CD4-positive, alpha-beta T cell treated with Interleukin-2 at 100 ng/mL for 4 hours (primary cell): ENCODE measurements at places on chromosomes 6 and 20.

DNA sequence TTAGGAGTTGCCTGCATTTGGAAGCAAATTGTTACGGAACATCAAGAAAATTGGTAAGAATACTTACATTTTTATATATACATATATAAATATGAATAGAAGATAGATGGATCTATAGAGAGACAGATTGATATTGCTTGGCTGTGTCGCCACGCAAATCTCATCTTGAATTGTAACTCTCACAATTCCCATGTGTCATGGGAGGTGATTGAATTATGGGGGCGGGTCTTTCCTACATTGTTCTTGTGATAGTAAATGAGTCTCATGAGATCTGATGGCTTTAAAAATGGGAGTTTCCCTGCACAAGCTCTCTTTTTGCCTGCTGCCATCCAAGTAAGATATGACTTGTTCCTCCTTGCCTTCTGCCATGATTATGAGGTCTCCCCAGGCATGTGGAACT is 180.8 kb upstream of the HEY2 start:
- no peak for DNase-seq

DNA sequence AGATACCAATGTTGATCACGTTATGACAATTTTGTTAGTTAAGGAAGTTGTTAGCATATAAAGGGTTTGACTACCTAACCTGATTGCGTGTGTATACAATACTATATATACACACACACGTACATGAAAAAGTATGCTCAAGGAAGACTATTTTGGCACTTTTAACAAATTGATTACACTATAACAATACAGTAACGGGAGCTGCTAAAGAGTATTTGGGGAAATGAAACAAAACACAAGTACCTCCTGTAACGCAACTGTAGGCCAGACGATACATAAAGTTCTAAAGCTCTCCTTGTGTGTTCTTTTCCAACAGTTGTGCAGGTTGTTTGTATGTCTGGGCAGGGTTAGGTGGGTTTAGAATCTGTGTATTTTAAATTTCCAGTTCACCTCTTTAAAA is 98.7 kb downstream of the PLEKHG1 start:
- no peak for DNase-seq

DNA sequence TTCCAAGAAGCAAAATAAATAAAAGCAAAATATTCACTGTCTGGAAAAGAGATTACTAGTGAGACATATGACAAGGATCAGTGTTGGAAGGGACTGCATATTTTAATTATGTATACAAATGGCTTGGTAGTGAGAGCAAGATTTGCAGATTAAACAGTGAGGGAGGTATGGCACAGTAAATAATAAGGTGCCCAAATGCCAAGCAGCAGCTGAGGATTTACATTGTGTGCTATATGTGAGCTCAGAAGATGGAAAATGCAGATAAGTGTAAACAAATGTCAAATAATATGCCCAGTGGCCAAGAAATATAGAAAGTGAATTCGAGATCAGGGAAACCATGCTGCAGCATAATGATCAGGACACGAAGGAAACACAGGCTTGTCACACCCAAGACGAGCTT is 173.8 kb upstream of the NRSN1 start:
- DNase-seq = no peak

DNA sequence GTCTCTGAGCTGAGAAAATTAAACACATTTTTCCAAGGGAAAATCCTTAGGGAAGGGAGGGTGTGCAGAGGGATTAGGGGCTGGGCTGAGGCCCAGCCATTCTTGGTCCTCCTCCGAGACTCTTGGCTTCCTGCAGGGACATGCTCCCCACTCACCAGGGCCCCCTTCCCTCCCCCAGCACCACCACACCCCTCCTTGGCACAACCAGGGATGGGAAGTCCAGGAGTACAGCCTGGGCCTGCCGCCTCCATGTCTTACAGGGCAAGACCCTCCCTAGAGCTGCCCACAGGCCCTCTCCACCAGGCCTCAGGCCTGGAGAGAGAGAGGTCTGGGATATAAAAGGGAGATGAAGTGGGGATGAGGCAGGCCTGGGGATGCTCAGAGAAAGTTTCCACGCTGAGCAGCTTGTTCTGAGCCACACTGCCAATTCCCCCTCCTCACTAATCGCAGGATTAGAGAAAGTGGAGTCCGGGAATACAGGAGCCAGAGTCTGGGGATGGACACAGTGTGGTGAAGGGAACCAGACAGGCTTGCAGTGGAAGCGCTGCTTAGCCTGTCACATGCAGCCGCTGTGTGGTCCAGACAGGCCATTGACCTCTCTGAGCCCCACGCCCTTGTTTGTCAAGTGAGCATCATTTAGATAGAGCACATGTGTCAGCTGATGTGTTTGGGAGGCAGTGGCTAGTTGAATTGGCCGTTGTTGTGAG is 105.5 kb downstream of the MRPL14 start:
- DNase-seq = no peak

- no peak for DNase-seq
Measured at GRCh38 chr6:44373787-44374186, 13.7 kb upstream of the CDC5L start.

GRCh38 chr6:130105996-130106704 is 87.8 kb downstream of the L3MBTL3 start:
- no peak for DNase-seq

DNA sequence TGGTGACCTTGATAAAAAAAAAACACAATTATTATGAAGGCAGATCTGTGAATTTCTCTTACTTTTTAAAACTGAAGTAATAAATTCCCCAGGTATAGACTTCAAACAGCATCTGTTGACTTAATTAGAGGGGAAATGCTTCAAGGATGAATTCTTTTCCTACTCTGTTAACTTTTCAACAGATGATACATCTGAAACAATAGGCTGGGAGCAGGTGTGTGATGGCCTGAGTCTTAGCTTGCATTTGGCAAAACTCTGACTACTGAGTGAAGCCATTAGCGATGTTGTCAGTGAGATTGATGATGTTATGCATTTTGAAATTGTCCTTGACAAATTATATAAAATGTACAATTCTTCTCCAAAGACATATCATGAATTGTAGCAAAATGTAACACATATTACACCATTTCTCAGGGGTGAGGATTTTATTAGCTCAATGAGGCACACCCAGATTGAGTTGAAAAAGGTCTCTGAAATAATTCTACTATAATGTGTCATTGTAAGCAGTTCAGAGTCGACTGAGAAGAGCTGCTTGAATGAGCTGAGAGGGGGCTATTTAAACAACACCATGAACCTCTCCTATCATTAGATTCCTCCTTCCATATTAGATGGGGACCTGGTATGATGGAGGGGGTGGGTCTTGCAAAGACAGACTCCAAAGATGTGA is 39.6 kb upstream of the OGFRL1 start:
- no peak for DNase-seq

DNA sequence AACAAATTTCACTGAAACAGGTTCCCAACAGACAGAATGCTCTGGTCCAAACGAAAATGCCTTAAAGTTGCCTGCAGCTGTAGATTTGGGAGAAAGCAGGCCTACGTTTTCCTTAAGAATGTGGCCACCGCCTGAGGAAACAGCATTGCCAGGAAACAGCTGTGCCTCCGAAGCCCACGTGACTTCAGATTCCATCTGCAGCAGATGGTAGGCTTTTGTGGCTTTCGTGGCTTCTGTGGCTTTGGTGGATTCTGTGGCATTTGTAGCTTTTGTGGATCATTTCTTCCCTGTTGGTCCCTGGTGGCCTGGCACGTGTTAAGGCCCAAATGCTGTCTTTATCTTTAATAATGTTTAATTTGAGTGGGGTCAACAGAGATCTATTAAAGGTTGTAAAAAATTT is 222.9 kb downstream of the TTLL2 start:
- no peak for DNase-seq

DNA sequence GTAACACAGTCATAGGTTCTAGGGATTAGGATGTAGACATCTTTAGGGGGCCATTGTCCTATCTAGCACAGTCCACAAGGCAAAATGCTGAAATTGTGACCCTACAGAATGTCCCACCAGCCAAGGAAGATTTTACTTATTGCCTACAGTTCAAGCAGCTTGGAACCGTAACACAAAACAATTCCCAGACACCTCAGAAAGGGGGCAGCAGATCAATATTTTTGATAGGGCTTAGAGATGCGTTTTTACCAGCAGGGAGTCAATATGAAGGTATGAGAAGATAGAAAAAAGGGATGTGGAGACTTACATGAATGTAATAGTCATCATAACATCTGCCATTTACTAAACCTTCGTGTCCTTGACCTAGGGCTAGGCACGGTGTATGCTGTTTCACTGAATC is 81.0 kb downstream of the TMEM170B start:
- no peak for DNase-seq

DNA sequence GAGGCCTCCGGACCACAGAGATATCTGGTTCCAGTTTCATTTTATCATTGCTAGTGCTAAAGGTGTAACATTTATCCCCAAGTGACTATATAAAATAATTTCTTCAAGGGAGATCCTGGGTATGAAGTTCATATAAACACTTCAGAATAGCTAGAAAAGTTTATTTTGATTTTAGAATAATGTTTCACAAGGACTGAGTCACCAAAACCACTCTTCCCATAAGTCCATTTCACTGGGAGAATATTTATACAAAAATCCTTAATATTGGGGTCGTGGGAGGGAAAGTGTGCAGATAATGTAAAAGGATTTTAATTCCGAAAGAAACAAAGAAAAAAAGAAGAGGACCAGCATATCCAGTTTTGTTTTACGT is 128.1 kb downstream of the ISM1 start:
- DNase-seq = no peak

GRCh38 chr6:109441069-109441816 is 719 bp downstream of the SMPD2 start:
- DNase-seq = peak; percentile 44

DNA sequence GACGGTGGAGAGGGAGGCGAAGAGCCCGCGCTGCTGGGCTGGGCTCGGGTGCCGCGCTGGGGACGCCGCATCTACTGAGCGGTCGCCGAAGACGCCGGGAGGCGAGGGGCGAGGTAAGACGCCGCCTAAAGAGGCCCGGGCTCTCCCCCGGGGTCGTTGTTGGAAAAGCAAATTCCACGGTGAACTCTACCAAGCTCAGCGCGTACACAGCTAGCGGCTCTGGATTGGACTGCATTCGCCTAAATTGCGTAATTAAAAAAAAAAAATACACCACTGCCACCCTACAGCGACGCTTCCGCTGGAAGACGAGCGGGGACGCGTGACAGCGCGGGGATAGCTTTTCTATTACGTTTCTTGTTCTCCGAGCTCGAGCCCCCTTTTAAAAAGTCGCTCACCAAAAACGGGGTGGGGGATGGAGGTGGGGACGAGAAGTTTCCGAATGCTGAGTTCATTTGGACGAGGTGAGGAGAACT is 92.0 kb upstream of the PRDM1 start:
- peak; percentile 51 for DNase-seq

DNA sequence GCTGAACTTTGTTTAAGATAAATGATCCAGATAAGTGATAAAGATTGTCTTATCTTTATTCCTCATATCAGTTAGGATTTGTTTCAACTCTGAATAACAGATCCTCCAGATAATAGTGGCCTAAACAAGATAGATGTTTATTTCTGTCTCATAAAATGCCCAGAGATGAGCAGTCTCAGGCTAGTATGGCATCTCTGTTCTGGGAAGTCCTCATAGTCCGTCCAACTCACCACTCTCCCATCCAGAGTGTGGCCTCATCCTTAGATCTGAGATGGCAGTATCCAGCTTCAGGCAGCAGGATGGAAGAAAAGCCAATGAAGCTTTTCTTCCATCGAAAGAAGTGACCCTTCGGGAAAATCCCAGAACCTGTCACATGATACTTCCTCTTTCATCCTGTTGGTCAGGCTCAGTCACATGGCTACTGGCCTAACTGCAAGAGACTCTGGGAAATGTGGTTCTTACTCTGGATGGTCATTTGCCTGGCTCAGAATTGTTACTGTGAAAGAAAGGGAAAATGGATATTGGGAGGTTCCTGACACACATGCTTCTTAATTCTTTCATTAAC is 29.4 kb upstream of the TAGAP start:
- no peak for DNase-seq

GRCh38 chr20:46286382-46286781 is 21.9 kb downstream of the CDH22 start:
- no peak for DNase-seq

GRCh38 chr6:79686707-79687309 is 55.7 kb downstream of the SH3BGRL2 start:
- no peak for DNase-seq

- no peak for DNase-seq
Measured at GRCh38 chr6:66429210-66429609, 722.2 kb upstream of the EYS start.

GRCh38 chr6:31795616-31796298 is at the start of gene VARS1:
Gene VARS1 (minus strand): TSS chr6:31795752. CDS start chr6:31795217, 535 bp downstream.
- DNase-seq = peak; percentile 85

GRCh38 chr6:33418690-33419291 is 884 bp upstream of the CUTA start:
- DNase-seq = peak; percentile 57

DNA sequence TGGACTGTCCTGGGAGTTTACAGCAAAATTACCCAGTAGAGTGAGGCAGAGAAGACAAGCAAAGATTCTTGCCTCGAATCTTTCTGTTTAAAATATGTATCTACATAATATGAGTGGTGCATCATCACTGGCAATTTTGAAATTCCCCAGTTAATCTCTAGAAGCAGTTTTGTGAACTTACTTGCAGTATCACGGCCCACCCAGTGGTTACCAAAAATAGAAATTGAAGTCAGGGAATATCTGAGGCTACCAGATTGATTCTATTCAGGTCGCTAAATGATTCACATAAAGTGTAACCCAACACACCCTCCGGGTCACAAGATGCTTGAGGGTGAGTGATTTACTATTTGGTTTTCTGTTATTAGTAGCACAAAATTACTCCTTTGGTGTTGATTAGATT is 111.9 kb downstream of the PPP1R14C start:
- no peak for DNase-seq

- no peak for DNase-seq
Measured at GRCh38 chr6:11078266-11078665, 15.4 kb upstream of the SMIM13 start.

- no peak for DNase-seq
Measured at GRCh38 chr6:86916393-86916792, 20.9 kb upstream of the HTR1E start.

GRCh38 chr20:59349277-59349676 is 48.9 kb downstream of the EDN3 start:
- DNase-seq = no peak

GRCh38 chr6:64049736-64050135 is 414.1 kb downstream of the PHF3 start:
- DNase-seq = no peak

- peak; percentile 34 for DNase-seq
Measured at GRCh38 chr20:63955281-63955826, 862 bp downstream of the UCKL1 start.

- DNase-seq = no peak
Measured at GRCh38 chr6:90765895-90766294, 179.0 kb upstream of the MAP3K7 start.

GRCh38 chr6:150142670-150143515 is at the start of gene PPP1R14C:
Gene PPP1R14C (plus strand): TSS chr6:150143044. CDS start chr6:150143193, 149 bp downstream.
- DNase-seq = no peak

- no peak for DNase-seq
Measured at GRCh38 chr6:32131439-32131948, 1.4 kb upstream of the FKBPL start.

DNA sequence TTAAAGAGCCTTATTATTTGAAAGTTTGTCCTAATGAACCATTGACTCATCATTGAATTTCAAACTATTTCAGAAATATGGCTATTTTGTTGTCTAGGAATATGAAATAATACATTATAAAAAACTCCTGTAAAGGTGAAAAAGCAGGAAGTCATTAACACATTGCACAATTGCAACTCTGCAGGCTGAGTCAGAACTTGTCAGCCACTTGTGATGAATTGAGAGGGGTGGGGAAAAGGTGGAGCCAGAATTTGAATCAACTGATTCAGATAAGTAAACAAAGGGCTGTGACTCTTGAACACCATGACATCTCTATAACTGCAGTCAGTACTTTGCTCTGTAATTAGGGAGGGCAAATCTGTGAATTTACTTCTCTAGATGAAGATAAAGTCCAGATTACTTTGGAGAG is 6.0 kb downstream of the C6orf141 start:
- DNase-seq = no peak
